ENCODE measurements at places on chromosomes 4 and X. TPM values are rescaled to one million over a fixed set of nuclear protein-coding genes. Genes with fewer than 3 reads are reported as not detected.
A peak's percentile ranks its signal among the peaks of the same experiment; 100 is the strongest.

Gene CAPN6
- not detected for total RNA-seq

Gene TMEM271
- total RNA-seq, result not detected

Gene UGT2B17
- not detected for total RNA-seq

Gene HPSE
- 2.1 TPM for total RNA-seq

Gene PRSS12
- not detected for total RNA-seq

Gene TMEM131L
- total RNA-seq, result 106 TPM

Gene TMSB15A
- not detected for total RNA-seq

Gene VCX
- total RNA-seq, result not detected

Gene SSX2B
- not detected for total RNA-seq

DNA sequence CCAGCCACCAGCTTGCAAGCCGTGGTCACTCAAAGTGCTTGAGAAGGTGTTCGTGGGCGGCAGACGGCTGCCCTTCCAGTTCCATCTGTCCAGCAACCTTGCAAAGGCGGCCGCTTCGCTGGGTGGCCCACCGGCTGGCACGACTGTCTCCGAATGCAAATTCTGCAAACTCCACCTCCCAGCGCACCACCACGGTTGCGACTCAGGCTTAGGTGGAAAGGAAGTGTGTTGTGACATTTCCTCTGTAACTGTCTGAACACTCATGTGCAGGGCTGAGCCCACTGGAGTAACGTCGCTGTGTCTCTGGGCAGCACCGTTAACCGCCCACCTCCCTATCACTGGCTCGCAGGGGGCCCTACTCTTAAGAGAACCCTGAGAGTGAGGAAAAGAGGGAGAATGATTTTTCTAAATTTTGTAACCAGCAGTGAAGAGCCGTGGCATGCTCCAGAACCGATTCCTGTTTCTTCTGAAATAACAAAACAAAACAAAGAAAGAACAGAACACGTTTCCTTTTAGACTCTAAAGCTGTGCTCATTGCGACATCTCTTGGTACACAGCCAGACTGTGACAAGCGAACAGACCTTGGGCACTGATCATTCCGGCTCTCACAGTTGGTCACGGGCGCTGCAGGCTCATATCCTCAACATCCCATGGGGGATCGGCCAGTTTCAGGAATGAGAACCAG lies at the start of gene P2RY8:
TSS of gene P2RY8 (minus strand) at position 155 of the 685 bp plus-strand sequence. CDS start 70,627 bp downstream, outside the sequence.
- DNase-seq, result peak; percentile 74

GRCh38 chrX:2610246-2611170 lies 80.6 kb upstream of the CD99 start:
- no peak for DNase-seq

DNA sequence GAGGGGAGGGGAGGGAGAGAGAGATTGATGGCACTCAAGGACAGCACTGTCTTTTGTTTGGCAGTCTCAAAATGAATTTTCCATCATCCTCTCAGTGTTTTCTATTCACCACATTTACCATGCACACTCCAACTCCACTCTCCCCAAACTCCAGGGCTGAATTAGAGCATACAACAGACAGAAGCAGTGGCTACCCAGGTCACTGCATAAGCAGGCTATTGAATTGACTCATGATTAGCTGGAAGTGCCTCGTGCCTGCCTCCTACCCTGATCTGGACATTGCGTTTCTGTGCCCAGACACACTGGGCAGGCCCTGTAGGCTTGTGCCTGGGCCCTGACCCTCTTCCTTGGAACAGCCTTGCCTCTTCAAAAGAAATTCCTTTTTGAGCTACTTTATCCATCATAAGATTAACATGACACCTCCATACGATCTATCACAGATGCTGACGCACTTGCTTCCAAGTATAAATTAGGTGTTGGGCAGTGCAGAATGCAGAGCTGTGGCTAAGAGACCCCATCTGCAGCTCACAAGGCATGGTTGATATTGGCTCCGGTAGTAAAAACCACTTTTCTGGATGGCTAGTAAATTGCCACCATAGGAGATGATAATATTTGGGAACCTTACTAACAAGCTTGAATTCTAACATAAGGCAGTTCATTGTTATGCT lies 752.9 kb downstream of the RPA4 start:
- DNase-seq, result no peak

- no peak for DNase-seq
These were observed 85.1 kb downstream of the CFAP299 start for GRCh38 chr4:80420638-80421037.

- no peak for DNase-seq
These were observed 53.7 kb downstream of the MSX1 start for GRCh38 chr4:4913147-4913561.

DNA sequence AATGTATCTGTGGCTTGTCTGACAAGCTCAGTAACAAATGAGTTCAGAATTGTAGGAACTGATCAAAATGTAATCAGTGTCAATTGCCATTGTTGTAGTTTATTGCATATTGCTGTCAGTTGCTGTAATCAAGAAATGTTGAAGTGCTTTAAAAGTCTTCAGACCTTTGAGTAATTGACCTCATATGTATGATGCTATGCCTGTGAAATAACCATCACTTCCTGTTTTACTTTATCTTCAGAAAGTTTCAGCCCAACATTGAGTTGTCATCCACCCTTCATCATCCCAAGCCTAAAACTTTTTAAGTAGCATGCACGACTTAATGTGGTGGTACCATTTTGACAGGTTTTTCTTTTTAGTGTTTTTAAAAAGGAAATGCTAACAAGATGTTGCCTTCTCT lies 212.4 kb downstream of the ARHGAP10 start:
- DNase-seq, result peak; percentile 41

GRCh38 chrX:24463077-24463476 lies 2.0 kb upstream of the PDK3 start:
- no peak for DNase-seq

- no peak for DNase-seq
These were observed 105.0 kb downstream of the ARSJ start for GRCh38 chr4:113874480-113874879.

DNA sequence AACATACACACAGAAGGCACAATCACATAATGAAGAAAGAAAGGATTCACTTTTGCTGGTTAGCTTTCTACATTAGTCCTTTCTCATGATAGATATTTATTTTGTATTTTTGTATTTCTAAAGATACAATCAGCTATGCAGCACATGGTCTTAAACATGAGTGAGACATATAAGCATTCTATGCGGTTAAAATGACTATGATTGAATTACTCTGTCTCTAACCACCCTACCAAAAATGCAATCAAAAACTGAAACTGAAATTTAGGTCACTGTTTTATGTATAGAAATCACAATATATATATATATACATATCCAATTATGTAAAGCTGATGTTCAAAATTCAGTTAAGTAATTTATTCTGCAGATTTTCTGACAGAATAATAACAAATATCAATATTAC lies 21.9 kb downstream of the CXXC4 start:
- no peak for DNase-seq

GRCh38 chr4:113476800-113477199 lies 284.7 kb downstream of the CAMK2D start:
- no peak for DNase-seq

GRCh38 chr4:73607375-73608033 lies 12.7 kb downstream of the RASSF6 start:
- DNase-seq, result no peak

DNA sequence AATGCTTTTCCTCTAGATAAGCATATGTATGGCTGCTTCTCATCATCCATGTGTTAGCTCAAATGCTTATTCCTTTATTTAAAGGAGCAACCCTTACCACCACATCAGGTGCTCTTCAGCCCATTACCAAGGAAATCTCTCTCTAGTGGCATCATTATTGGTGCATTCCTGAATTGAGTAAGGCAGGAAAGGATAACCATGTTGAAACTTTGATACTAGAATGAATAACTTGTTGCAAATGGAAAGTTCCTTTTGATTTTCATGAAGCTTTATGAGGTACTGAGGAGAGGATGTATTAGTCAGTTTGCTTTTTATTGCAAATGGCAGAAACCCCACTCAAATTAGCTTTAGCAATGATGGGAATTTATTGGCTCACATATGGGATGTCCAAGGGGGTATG lies 212.3 kb upstream of the FGF13 start:
- DNase-seq, result no peak

GRCh38 chr4:169361756-169362155 lies 91.0 kb upstream of the SH3RF1 start:
- DNase-seq, result no peak

DNA sequence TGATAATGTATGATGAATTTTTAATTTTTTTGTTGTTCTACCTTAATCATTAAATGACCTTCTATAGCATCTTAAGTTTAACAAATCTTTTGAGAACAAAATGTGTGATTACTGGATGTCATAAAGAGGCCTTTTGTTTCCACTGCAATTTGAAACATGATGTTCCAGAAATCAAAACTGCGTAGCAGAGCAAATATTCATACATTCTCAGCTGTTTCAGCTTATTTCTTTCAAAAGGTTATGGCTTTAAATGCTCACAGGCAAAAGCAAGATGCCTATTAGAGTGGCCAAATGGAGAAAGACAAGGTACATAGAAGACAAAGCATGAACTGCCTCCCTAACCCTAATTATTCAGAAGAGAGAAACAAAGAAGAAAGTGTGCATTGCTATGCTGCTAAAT lies 233.0 kb upstream of the SLC7A11 start:
- DNase-seq, result no peak

GRCh38 chr4:178976861-178977260 lies 1534.6 kb upstream of the AGA start:
- DNase-seq, result no peak

DNA sequence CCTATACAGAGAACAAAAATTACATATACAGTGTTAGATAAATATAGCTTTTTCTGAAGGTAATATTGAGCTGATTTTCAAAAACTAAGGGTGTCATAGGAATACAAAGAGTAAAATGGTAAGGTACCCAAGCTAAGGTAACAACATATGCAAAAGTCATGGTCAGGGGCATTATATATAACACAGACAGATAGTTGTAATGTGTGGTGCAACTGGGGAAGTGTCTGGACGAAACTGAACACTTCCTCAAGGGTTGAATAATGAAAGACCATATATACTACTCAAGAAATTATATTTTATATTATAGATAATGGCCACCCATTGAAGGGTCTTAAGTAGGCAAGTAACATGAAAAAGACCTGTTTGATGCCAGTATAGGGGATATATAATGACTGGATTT lies 262.1 kb upstream of the CXXC4 start:
- no peak for DNase-seq

DNA sequence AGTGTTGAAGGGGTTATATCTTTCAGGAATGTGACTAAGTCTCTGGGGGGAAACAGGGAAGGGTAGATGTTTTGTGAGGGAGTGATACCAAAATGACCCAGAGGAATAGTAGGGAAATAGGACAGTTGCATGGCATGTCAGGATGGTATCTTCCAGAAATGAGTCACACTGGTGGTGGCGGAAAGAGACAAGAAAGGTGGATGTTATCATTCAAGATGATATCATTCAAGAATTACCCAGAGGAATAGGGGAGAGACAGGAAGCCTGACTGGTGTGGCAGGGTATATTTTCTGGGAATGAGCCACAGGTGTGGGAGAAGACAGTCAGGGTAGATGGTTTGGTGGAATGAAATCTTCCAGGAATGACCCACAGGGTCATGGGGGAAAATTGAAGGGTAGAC lies 61.1 kb downstream of the MAOA start:
- DNase-seq, result no peak

Data from CD4-positive, alpha-beta T cell (primary cell).